ENCODE measurements at places on chromosomes 12 and 14. TPM values are rescaled to one million over a fixed set of nuclear protein-coding genes. Genes with fewer than 3 reads are reported as not detected.

Gene RD3L
- not detected for total RNA-seq

Gene CSRP2
- 23.4 TPM for total RNA-seq

Gene WSB2
- 115 TPM for total RNA-seq

Gene IFI27
- 1.4 TPM for total RNA-seq

All from myometrial cell (primary cell).